PC-3 (cell line): ENCODE measurements at places on chromosomes 5 and 9. TPM values are rescaled to one million over a fixed set of nuclear protein-coding genes. Genes with fewer than 3 reads are reported as not detected.

The RNF130 gene
- total RNA-seq, result 31.2 and 35.4 TPM in 2 replicates

The FYB1 gene
- 0.81 and 1.1 TPM in 2 replicates for total RNA-seq

GRCh38 chr9:1051584-1052275 lies 1.6 kb downstream of the DMRT2 start:
- H3K27me3 ChIP-seq, result no peaks in the 10 kb centered on the region
- H3K27ac ChIP-seq, result no peak overlapping the region
- H3K4me1 ChIP-seq, result peaks cover 25% of the 10 kb centered on the region
- H3K36me3 ChIP-seq, result no peaks in the 10 kb centered on the region
- no peak overlapping the region for H3K4me3 ChIP-seq
- DNase-seq, result no peak

- H3K4me1 ChIP-seq, result peaks cover 26% of the 10 kb centered on the region
- no peak overlapping the region for H3K27ac ChIP-seq
- no peak overlapping the region for H3K4me3 ChIP-seq
- peaks cover 27% of the 10 kb centered on the region for H3K36me3 ChIP-seq
- no peak for DNase-seq
Observed at GRCh38 chr5:14595189-14595588, 13.6 kb downstream of the OTULINL start.

The FAM153A gene
- not detected in 2 replicates for total RNA-seq
